ENCODE measurements at places on chromosomes 3 and 15.

DNA sequence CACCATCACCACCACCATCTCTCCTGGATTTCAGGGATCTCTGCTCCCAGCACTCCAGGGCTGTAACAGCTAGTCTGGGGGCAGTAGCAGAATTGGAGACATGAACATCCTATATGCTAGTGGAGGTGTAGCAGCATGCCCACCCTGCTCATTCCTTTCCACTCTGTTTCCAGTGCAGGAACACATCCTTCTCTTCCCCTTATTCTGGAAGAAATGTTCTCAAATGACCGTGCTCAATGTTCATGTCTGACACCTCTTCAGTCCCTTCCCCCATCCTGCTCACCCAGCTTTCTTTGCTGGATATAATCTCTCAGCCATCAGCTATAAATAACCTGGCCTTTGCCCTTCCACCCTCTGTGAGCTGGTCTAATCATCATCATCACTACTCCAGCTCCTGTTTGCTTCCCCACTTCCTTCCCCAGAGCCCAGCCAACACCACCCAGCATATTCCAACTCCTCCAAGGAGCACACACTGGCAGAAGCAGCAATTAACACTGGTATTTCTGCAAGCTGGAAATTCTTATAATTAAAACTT is 31.1 kb downstream of the DCLK3 start:
- no peak for DNase-seq

- no peak for DNase-seq
These were observed 349.4 kb downstream of the PTPRG start for GRCh38 chr3:61910732-61911131.

DNA sequence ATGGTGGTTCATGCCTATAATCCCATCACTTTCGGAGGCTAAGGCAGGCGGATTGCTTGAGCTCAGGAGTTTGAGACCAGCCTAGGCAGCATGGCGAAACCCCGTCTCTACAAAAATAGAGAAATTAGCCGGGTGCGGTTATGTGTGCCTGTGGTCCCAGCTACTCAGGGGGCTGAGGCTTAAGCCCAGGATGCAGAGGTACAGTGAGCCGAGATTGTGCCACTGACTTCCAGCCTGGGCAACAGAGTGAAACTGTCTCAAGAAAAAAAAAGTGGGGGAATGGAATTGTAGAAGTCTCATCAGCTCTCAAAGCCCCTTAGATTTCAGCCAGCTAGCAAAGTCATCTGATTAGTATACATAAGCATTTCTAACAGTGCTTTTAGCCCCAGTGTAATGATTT is 33.2 kb downstream of the TIPARP start:
- DNase-seq = no peak

DNA sequence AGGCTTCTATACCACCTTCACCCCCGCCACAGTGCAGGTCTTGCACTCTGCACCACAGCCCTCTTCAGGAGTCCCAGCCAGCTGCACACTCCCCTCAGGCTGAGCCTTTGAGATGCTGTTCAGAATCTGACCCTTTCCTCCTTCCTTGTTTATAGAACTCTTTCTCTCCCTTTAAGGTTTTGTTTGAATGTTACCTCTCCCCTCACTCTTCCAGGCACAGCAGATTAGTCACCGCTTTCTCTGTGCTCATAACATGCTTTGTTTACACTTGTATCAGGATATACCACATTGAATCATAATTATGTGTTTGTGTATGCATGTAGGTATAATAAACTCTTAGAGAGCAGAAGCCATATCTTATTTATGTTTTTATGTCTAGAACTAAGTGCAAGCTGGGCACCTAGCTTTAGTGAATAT is 168.4 kb upstream of the BCL6 start:
- no peak for DNase-seq

GRCh38 chr3:70811880-70812279 is 499.4 kb upstream of the MDFIC2 start:
- DNase-seq = no peak

DNA sequence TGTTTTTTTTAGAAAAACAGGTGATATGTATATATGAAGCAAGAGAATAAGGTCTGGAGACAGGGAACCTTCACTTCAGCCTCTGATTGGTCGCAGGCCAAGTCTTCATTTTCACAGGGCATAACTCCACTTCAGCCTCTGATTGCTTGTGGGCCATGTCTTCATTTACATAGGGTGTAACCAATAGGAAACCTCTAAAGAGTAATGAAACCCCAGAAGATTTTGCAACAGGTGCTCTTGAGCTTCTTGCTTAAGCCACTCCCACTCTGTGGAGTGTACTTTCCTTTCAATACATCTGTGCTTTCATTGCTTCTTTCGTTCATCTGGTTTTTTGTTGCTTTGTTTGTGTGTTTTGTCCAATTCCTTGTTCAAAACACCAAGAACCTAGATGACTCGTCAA is 22.6 kb upstream of the SCG3 start:
- DNase-seq = no peak

- no peak for DNase-seq
These were observed at the start of gene IGSF10 for GRCh38 chr3:151460774-151461450. Gene IGSF10, minus strand, starts transcription at chr3:151461061. Its CDS starts 2,352 bp downstream, at chr3:151458709.

GRCh38 chr15:22951381-22952280 is 28.5 kb downstream of the CYFIP1 start:
- no peak for DNase-seq

DNA sequence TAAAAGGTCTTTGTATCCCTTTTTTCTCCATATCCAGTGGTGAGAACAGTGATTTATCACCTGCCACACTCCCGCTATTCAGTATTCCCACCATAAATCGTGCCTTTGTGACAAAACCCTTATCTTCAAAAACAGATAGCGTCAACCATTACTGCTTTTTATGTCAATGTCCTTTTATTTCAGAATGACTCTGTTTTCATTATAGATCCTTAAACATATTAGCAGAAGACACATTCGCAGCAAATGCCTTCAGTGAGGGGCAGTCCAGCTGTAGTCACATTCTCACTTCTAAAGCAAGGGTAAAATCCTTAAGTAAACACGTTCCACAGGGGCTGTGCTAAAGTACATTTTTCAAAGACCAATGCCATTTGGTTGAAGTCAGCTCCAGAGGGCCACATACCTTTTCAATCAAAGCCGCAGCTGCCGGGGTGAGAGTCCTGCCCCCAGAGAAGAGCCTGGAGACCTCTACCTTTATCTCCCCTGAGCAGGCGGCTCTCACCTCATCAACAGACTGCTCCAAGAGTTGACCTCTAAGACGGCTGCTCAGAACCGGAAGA is 53.4 kb downstream of the PDZRN3 start:
- no peak for DNase-seq

- DNase-seq = no peak
These were observed 49.3 kb downstream of the TMOD3 start for GRCh38 chr15:51878446-51879386.

GRCh38 chr3:171199473-171199829 is 172.9 kb upstream of the SLC2A2 start:
- no peak for DNase-seq

DNA sequence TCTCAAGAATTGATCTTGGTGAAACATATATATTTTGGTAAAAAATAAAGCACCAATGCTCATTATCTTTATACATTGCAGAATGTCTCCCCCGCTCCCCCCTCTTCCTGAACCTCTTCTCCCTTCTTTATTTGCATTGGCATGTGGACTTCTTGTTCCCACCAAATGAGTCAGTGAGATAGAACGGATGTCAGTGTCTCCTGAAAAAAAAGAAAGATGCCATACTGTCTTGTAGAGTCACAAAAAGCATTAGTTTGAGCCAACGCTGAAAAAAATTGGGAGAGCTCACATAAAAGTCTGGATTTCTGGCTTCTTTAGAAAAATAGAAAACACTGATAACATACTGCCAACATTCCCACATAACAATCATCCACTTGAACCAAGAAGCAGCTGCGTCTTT is 32.0 kb upstream of the STXBP5L start:
- no peak for DNase-seq

DNA sequence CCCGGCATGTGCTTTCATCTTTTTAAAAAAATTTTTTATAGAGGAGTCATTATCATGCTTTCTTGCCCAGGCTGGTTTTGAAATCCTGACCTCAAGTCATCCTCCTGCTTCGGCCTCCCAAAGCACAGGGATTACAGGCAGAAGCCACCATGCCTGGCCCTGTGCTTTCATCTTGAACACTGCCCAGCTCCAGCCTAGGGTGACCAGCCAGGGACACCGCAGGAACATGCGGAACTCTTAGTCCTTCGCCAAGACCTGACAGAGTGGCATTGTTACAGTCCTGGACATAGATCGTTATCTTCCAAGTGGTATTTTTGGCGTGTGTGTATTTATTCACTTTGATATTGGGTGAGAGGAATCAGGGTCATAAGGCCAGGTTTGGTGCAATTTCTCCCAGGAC is 7.9 kb upstream of the FURIN start:
- no peak for DNase-seq
